SK-N-SH (cell line): ENCODE measurements at places on chromosomes 7 and 10.

DNA sequence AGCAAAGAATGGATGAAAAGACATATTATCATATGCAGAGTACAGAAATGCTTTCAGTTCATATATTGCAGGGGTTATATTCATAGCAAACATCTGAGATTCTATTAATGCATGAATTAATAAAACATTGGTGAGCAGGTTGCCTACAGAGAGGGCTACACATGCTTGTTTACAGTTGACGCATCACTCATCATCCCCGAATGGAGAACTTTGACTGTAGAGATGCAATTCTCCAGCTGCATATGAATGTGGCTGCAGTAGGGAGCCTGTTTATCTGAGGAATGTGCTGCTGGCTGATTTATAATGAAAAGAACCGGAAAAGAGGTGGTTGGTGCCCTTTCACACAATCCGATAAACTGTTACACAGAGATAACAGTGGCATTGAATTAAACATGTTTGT is 116.5 kb downstream of the GRM3 start:
- DNase-seq: no peak

- DNase-seq: no peak
Observed at GRCh38 chr10:72020914-72021809, 57.0 kb downstream of the CHST3 start.

DNA sequence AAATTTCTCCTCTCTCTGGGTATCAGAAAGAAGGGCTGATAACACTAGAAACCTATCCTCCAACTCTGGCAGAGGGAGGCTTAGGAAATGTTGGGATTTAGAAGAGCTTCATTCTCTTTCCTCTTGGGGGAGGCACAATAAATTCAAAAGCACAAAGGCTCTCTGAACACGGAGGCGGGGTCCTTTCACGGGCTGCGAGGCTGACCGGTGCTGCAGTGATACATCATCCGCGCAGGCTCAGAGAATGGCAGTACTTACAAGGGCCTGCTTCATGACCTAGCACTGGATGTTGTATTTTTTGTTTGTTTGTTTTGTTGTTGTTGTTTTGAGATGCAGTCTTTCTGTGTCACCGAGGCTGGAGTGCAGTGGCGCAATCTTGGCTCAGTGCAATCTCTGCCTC is 306.2 kb downstream of the SORCS3 start:
- no peak for DNase-seq

DNA sequence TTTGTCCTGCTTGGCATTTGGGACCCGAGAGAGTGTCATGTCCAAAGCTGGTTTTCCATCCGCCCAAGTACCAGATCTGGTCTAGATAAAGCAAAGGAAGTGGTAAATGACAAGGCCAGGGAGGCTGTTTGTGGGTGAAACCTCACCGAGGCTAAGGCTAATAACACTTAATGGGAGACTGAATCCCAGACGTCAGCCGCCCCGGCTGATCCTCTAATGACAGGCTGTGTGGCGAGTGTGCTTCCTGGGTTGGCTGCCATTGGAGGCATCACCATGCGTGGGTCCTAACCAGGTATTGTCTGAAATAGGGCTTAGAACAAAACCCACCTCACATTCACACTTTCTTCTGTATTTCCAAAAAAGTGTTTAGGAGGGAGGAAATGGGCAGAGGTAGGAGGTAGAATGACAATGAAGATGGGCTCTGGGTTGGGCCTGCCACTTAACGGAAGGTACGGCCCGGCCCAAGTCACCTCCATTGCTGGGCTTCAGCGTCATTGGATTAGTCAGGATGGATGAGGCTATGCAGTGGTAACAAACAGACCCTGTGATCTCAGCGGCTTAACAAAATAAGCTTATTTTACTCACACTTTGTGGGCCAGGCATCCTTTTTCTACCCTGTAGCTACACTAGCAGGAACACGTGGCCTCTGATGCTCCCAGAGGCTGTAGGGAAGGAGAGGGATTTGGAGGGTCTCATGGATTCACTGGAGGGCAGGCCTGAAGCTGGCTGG is 59.7 kb downstream of the PROSER2 start:
- DNase-seq: no peak

GRCh38 chr10:16948361-16948760 is 131.1 kb upstream of the RSU1 start:
- no peak for DNase-seq

GRCh38 chr10:33289776-33290175 is 44.7 kb downstream of the NRP1 start:
- DNase-seq: no peak

DNA sequence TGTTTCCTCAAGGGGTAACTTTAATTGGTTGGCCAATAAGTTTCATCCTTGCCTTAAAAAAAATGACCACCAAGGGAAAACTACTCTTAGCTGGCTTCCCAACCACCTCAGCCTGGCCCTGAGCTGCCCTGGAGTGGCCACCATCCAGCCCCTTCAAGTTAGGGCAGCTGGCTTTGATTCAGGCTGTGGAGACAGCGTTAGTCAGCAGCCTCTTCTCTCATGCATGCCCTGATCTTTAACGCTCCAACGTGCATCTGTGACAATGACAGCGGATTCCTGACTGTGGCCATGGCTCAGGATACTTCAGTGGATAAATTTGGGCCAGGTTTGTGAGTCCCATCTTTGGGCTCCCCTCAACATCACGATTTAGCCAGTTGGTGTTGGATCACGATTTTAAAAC is 111.6 kb downstream of the RBM20 start:
- no peak for DNase-seq

DNA sequence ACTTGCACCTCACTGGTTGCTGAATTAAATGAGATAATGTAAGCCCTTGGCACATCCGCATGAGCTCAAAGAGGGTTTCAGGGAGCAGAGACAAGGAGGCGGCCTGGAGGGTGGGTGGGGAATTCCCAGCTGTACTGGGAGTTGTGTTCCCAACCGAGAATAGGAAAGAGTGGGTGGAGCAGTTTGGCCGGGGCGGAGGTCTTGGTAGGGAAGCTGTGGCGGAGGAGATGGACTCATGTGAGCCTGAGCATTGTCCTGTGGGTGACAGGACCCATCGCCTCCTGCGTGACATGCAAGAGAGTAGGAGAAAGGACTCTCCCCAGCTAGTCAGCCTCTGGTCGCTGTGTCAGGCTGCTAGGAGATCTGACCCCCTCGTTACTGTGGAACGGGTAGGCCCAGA is 41.0 kb upstream of the SAMD8 start:
- no peak for DNase-seq

DNA sequence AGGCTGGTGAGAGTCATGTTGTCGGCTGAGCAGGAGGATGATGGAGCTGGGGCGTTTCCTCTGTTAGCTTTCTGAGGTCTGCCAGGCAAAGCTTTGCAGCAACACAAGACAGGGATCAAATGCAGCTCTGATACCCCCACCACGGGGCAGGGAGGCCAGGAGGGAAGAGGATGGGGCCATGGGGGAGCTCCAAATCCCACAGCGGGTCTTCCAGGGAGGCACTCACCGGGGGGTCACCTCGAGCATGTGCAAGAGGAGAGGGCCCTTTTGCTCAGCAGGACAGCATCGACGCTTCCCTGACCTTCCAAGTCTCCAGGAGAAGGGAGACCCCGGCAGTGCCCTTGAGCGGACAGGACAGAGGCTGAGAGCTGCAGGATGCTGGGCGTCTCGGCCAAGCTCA is 127.5 kb downstream of the WDR37 start:
- DNase-seq: no peak

DNA sequence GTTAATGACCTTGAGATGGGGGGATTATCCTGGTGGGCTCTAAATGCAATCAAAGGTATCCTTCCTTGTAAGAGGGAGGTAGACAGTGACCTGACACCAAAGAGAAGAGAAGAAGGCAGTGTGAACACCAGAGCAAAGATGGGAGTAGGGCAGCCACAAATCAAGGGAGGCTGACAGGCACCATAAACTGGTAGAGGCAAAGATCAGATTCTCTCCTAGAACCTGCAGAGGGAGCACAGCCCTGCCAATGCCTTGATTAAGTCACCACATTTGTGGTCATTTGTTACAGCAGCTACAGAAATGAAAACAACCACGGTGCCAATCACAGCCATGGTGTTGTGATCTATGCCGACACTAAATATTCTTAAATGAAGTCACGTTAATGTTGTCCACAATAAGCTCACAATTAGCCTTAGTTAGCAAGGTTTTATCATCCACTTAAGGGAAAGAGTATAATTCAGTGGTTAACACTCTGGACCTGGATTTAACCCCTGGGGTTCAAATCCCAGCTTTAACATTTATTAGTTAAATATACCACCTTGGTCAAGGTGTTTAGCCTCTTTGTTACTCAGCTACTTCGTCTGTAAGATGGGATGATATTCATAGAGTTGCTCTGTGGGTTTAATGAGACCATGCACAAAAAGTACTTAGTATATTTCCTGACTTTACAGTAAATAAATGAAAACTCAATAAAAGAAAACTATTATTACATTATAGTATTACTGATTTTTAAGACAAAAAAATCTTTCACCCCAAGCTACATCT is 70.8 kb downstream of the SGMS1 start:
- DNase-seq: no peak

DNA sequence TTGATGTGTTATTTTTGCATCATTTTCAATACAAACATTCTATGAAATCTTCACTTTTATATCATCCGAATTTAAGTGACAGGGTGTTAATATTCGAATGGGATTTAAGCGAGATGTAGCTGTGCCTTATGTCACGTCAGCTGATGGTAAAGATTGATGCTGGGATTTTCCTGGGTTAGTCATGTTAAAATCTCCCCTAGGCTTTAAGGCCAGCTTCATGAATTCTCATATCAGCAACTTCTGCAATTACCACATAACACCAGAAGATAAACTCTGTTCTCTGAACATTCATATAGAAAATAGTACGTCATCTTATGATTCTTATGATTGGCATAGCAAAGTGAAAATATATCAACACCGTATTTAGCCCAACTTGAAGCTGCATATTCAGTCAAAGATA is 669.2 kb downstream of the PCDH15 start:
- no peak for DNase-seq

- DNase-seq: no peak
Observed at GRCh38 chr7:138842111-138842510, 44.1 kb upstream of the ATP6V0A4 start.

GRCh38 chr7:35630024-35630972 is 64.6 kb downstream of the HERPUD2 start:
- no peak for DNase-seq

DNA sequence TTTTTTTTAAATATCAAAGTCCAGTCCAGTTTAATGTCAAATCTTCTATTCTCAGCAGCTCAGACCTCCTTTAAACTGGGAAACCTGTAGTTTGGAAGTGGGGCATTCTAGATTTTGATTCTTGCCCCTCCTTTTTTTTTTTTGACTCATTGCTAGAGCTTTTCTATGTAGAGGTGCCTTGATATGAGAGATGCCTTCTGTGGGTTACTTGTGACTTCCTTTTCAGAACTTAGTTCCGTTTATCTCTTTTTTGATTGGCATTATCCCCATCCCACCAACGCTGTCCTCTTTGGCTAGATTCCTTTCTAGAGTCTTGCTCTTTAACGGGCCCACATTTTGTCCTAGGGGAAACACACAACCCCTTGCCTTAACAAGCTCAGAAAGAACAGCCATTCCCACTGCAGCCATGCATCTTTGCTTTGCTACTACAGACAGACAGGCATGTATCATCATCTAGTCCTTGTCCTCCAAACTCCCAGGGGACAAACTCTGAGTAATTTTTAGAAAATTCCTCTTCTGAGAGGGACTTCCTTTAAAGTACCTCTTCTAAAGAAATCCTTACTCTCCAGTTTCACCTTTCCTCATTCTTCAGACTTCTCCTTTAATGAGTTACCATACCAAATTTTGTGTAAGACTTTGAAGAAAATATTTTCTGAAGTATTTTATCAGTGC is 153.6 kb downstream of the PHF14 start:
- no peak for DNase-seq

GRCh38 chr10:61795551-61795950 is 105.9 kb upstream of the ARID5B start:
- no peak for DNase-seq

GRCh38 chr10:86225103-86225782 is 141.4 kb downstream of the GRID1 start:
- no peak for DNase-seq

DNA sequence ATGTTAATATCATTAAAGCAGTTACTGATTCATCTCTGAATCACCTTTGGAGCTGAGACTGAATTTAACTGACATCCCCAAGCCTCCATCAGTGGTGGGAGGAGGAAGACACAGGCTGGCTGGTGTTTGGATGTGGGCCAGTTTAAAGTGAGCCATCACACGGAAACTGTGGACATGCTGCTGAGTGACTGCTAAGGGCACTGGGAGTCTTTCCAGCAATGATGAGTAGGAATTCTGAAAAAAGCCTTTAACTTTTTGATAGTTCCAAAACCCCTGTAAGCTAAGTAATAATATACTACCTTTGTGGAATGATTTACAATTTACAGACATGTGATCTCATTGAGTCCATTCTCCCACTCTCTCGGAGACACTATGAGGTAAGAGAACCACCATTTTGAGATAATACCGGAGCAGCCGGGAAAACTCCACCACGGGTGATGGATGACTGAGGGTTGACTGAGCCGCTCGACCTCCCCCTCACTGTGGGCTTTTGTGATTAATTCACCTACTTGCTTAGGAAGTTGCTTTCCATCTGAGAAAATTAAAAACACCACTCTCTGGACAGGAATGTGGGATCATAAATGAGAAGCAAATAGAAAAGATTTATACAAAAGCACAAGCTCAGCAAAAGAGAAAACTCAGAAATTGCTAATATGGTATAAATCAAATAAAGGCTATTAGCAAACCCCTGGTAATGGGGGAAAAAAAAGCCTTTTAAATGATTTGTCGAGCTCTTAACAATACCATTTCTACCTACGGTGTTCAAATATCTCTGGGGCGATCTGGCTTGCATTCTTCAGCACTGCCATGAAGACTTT is 194.8 kb downstream of the FANK1 start:
- DNase-seq: no peak

DNA sequence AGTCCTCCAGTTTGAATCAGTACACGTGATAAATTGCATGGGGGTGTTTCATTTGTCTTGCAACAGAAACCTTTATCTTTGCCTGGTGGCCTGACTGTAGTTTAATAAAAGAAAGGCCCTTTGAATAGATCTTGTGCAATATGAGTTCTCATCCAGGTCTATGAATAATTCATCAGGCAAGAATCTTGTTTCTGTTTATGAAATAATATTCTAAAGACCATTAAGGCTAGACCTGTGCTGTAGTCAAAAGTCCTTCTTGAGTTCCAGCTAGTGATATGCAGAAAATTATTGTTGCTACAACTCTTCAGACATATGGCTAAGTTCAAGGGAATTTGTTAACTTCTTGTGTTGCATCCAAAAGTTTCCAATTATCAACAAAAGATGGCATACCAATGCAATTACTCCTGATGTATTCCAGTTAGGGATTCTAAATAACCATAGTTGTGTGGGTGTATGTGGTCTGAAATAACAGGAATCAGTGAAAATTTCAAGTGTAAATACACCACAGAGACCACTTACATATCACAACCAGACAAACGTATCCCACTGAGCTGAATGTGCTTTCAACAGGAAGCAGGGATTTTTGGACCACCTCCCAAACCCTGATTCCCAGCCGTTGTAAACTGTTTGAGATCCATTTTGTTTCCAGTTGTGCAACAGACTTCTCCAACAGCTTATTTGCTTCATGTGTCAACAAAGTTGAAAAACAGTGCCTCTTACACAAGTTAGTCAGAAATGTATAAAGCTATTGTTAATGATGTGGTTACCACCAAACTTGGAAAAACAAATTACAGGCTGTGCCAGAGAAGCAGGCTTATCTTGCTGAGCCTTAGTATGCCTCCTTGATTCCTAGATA is 54.7 kb upstream of the BICC1 start:
- no peak for DNase-seq

- no peak for DNase-seq
Observed at GRCh38 chr10:53638006-53638405, 865.4 kb upstream of the MBL2 start.

- no peak for DNase-seq
Observed at GRCh38 chr7:46848944-46849343, 733.0 kb downstream of the TNS3 start.
